ENCODE measurements at places on chromosomes 12 and 14.
A peak's percentile ranks its signal among the peaks of the same experiment; 100 is the strongest.

- DNase-seq = no peak
Observed at GRCh38 chr12:128471491-128471890, 204.5 kb downstream of the TMEM132C start.

- DNase-seq = no peak
Observed at GRCh38 chr12:89040146-89040964, 311.9 kb downstream of the DUSP6 start.

GRCh38 chr12:122085591-122085990 lies 7.0 kb downstream of the MLXIP start:
- no peak for DNase-seq

- no peak for DNase-seq
Observed at GRCh38 chr12:76043377-76043776, 11.8 kb upstream of the PHLDA1 start.

DNA sequence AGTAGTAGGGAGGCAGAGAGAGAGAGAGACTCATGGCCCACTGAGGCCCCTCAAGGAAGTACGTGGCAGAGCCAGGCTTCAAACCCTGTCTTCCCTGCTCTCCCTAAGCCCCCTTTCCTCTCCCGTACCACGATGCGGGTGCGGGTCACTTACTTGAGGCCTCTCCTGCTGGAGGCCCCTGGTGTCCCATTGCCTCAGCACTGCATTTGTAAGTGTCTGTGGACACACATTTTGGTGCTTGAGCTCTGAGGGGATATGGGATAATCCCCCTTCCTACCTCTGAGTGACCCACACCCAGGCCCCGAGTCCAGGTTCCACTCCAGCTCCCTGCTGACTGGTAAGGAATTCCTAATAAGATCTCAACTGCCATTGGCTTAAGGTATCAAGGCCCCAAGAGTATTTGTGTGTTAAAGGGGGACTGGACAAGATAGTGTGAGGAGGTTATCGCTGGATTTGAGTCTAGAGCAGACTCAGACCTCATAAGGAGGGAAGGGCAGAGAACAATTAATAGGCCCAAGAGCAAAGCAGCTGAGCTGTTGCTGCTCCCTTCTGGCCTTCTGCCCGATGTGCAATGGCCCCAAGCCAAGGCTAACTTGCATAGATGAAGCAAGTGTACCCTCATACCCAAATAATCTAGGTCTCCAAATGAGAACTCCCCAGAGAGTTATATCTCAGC lies 71.9 kb downstream of the CRACR2A start:
- no peak for DNase-seq

- DNase-seq = peak; percentile 4
Observed at GRCh38 chr12:54526812-54527630, 22.4 kb upstream of the PDE1B start.

DNA sequence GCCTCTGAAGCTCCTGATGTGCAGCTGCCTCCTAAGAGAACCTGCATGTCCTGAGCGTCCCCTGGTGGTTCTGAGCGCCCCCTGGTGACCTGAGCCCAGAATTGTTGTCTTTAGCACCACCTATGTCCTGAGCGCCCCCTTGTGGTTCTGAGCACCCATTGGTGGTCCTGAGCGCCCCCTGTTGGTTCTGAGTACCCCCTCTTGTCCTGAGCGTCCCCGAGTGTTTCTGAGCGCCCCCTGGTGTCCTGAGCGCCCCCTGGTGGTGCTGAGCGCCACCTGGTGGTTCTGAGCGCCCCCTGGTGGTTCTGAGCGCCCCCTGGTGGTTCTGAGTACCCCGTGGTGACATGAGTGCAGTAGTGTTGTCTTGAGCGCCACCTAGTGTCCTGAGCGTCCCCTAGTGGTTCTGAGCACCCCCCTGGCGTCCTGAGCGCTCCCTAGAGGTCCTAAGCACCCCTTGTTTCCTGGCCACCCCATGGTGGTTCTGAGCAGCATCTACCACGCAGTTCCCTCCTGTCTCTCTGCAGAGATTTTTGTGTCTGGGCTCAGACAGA lies 782.5 kb downstream of the TMEM121 start:
- DNase-seq = no peak

DNA sequence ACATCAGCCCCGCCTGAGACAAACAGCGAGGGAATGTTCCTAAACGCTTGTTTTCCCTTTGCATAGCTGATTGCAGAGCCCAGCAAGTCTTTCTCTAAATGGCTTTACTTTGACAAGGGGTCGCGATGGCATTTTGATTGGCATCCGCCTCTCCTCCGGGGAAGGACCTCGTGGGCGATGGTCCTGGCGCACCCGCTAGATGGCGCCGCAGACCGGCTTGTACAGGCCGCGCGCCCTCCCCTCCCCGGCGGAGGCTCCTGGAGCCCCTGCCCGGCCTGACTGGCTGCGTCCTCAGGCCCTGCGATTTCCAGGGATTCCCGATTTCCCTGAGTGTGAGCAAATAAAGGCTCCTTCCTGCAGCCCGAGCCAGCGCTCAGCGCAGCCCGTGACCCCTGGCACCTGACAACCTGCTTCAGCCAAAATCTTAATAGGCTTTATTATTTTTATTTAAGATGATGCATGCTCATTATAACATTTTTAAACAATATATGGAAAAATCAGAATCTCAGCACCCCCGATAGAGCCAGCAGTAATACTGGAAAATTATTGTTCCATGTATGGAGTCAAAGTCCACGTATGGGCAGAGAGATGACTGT lies 468.3 kb downstream of the AACS start:
- no peak for DNase-seq

GRCh38 chr12:107026806-107027635 lies 40.1 kb upstream of the MTERF2 start:
- DNase-seq = no peak

DNA sequence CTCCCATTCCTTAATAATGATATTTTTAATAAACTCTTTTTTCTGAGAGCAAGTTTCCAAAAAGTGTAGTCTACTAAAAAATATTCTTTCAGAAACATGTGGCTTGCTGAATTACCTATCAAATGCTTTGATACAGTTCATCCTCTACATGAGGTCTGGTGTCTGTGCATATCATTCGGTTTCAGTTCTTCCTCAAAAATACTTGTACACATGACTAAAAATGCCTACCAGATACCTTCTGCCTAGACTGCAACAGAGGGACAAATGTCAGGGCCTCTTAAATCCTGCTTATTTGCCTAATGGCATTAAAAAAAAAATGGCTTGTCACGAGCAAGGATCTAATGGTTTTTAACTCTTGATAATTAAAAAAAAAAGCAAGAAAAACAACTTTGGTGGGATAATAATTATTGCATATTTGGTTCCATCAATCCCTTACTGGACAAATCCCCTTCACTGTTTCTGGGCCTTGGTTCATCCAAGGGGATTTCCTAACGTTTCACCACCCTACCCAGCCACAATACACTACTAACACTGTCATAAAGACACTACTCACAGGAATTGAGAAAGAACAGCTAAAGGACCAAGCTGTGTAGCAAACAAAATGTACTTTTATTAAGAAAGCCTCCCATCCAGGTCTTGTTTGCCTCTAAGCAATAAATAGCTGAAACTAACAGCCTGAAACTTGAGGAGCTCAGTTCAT lies 45.7 kb downstream of the PARP11 start:
- DNase-seq = no peak

DNA sequence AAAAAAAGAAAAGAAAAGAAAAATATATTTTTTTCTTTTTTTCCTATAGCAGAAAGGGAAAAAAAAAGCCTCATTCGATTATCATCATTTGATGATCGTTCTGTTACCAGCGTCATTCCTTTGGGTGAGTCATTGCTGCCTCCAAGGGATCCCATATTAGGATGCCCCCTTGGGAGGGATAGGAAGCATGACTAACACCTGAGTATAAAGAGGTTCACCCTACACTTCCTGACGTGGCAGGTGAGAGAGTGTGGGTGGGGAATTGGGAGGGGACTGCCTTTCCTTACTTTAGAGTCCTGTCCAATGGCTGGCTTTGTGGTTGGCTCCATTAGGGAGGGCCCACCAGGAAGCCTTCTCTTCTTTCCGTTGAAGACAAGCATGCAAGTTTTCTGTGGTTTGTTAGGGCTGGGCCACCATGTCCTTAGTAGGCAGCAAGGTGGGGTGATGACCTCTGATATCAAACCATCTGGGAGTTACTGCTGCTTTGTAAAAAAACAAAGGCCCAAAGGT lies 56.1 kb upstream of the FUT8 start:
- DNase-seq = peak; percentile 54

DNA sequence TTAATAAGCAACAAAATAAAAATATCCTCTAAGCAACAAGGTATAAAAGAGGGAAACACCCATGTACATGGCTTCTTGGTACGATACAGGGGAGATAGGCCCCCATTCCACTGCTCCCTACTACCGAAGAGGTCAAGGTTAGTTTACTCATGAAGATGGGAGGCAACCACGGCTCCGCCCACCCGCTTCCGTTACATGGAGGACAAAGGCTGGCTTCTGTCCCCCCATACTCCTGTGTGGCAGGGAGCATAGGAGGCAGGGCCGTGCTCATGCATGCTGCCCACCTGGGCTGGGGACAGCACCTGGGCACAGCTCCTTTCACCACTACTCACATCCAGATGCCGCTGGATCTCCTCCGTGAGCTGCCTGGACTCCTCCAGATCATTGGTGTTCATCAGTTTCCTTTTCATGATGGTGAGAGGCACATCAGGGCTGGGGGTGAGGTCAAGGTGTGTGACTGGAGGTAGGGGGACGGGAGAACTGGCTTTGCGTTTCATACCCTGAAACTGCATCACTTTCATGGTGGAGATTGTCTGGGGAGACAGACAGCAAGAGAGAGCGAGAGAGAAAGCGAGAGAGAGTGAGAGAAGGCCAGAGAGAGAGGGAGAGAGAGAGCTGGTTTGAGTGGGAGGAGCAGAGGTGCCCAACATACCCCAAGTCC lies 39.0 kb downstream of the LGMN start:
- no peak for DNase-seq

- no peak for DNase-seq
Observed at GRCh38 chr12:97168804-97169203, 261.7 kb downstream of the NEDD1 start.

- no peak for DNase-seq
Observed at GRCh38 chr14:36818246-36818645, 156.6 kb downstream of the PAX9 start.

DNA sequence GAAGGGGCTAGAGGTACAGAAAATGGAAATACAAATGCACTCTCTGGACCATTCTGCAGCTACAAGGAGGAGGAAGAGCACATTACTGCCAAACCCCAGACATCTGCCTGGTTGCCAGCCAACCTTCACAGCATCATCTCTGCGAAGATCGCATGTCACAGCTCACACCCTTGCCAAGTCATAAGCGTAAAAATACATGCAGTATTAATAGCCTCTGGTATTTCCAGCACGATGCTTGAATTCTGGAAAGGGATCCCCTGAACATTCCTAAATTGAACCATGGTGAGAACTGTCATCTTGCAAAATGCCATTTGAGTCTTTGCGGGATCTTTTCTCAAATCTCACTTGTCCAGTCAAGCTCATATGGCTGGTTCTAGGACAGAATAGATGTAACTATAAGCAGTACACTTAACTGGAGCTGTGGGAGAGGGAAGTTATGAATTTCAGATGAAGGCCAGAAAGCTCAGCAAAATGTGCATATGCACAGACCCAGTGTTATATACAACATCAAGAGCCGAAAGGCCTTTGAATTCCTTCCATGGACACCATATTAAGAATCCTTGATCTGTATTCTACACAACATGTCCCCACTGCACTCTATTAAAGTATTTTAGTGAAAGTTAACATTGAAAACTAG lies 211.6 kb downstream of the DUSP6 start:
- no peak for DNase-seq

GRCh38 chr12:76417116-76417515 lies 68.9 kb upstream of the BBS10 start:
- DNase-seq = no peak

DNA sequence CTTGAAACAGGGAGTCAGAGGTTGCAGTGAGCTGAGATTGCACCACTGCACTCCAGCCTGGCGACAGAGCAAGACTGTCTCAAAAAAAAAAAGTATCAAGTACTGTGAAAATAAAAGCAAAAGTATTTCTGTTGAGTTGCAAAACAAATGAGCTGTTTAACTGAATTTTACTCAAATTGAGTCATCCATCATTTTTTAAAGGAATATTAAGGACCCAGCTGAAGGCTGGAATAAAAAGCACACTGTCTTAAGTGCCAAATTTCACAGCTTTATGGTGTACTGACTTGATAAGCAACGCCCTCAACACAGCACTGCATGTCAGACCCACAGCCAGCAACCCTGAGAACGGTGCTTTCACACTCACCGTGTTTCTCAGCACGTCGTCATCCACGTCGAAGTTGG lies 57.9 kb downstream of the AMN start:
- no peak for DNase-seq

- DNase-seq = no peak
Observed at GRCh38 chr12:25376985-25377384, 126.3 kb upstream of the KRAS start.

DNA sequence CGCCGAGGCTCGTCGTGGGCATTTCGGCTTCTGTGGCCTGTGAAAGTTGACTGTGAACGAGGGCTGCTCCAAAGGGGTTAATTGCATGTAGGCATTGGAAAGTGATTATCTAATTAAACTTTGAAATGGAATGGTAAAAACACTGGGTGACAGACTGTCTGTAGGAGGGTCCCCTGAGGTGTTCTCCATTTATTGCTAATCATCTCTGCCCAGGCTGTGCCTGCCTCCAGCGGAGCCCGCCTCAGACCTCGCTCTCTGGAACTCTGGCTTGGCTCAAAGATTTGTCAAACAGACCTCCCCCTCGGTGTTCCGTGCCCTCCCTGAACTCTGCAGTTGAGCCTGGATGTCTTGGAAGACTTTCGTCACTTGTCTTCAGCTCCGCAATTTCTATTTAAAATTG lies 50.2 kb upstream of the VRK1 start:
- DNase-seq = no peak

- DNase-seq = no peak
Observed at GRCh38 chr14:28398506-28398905, 368.1 kb upstream of the FOXG1 start.

DNA sequence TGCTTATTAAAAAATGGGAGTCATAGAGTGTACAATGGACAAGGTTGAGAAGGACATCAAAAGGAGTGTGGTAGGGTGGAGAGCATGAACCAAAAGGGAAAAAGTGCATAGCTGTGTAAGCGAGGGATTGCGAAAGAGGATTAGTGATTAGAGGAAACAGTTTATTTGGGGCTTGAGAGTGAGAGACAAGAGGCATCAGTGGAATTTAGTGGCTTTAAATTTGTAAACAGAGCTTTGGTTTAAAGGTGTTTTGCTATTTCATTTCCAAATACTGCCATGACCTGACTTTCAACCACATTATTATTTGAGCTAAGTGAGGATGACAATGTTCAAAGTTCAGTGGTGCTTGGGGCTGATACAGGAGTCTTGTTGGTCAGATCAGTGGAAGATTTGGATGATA lies 53.4 kb downstream of the SLC16A7 start:
- no peak for DNase-seq

DNA sequence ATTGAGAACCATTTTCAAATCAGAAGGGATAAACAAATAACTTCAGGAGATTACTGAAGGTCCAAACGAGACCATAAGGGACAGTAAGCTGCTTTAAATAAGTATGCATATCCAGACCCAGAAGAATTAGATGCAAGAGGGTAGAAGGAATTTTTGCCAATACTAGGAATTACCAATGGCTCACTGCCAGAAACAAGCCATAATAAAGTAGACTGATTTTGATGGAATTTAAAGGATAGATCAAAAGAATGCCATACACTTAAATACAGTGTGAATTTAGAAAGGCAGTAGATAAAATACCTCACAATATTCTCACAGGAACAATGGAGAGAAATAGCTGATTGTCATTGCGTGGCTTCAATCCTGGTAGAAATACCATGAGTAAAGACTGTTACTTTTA lies 5.3 kb downstream of the ANKS1B start:
- no peak for DNase-seq

GRCh38 chr12:48744251-48745008 lies 27.9 kb upstream of the CCNT1 start:
- DNase-seq = no peak

Measured in HS-27A (cell line).